CD4-positive, alpha-beta memory T cell (primary cell): ENCODE measurements at places on chromosomes 7 and 10.

DNA sequence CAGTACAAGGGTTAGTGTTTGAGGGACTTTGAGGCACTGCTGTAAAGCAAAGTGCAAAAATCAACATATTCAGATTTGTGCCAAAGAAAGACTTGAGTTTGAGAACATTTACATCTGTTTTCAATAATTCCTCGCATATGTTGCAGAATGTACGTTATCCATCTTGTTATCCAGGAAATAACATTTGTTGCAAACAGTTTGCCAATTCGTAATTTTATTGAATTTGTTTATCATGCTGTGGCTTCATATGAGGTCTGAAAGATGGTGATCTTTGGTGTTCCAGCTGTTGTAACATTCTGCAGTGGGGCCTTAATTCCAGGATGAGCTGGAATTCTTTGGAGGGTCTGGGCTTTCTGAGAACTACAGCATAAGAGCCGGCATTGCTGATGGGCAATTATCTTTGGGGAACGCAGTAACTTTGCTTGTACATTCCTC, 396.2 kb downstream of the LRMDA start:
- DNase-seq = no peak

- DNase-seq = no peak
Observed at GRCh38 chr10:48506147-48506917, 98.5 kb downstream of the ARHGAP22 start.

GRCh38 chr10:96124230-96125141, 5.6 kb upstream of the ZNF518A start:
- DNase-seq = no peak

- no peak for DNase-seq
Observed at GRCh38 chr7:142896741-142897379, 11.3 kb upstream of the TRPV6 start.

GRCh38 chr7:6643915-6644625, 7.0 kb downstream of the ZNF316 start:
- DNase-seq = no peak

- DNase-seq = no peak
Observed at GRCh38 chr7:45088146-45088701, 545 bp downstream of the NACAD start.

DNA sequence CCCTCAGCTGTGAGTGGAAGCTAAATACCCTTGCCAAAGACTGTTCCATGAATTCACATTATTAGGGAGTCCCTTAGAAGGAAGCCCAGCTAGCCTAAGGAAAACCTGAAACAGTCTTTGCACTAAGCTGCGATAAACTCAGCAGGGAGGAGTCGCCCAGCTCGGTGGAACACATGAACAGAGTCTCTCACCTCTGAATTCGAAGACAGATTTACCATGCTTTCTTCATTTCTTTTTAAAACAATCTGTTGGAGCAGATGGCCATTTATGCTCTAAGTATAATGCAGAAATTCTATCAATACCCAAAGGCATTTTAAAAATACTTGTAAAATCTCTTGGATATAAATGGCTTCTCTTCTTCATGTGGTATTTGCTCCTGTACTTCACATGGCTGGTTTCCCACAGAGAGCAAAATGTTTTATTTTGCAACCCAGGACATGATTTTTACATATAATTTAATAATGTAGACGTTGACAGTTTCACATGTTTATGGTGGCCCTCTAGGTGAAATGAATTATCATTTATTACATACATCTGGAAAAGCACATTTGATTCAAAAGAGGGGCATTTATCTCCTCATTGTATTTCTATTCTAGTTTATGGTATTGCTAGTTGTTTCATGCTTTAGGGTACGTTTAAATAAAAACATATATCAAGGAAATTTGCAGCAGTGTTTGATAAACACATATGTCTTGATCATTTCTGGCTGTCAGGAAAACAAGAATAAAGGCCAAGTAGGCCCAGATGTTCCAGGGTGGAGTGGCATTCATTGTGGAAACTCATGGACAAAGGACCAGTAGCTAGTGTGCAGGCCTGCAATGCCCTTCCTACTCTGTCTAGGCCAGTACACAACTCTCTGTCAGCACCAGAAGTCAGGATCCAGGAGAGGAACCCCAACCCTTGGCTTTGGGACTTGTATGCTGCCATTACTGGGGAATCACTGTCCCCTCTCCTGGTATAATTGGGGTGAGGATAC, 52.2 kb downstream of the LRGUK start:
- no peak for DNase-seq
